SJSA1 (cell line): ENCODE measurements at places on chromosomes 5 and 9. TPM values are rescaled to one million over a fixed set of nuclear protein-coding genes. Genes with fewer than 3 reads are reported as not detected.

- no peaks in the 10 kb centered on the region for H3K36me3 ChIP-seq
- H3K27me3 ChIP-seq = no peaks in the 10 kb centered on the region
- no peak for DNase-seq
- H3K4me3 ChIP-seq = no peak overlapping the region
- peaks cover 3% of the 10 kb centered on the region; the same call in 1 of the 2 replicates for H3K4me1 ChIP-seq
- no peak overlapping the region for H3K27ac ChIP-seq
Measured at GRCh38 chr5:116585227-116585626, 10.6 kb upstream of the SEMA6A start.

DNA sequence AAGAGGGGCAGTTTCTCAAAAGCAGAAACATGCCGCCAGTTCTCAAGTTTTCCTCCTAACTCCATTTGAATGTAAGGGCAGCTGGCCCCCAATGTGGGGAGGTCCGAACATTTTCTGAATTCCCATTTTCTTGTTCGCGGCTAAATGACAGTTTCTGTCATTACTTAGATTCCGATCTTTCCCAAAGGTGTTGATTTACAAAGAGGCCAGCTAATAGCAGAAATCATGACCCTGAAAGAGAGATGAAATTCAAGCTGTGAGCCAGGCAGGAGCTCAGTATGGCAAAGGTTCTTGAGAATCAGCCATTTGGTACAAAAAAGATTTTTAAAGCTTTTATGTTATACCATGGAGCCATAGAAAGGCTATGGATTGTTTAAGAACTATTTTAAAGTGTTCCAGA is 142.8 kb downstream of the NTRK2 start:
- no peaks in the 10 kb centered on the region for H3K27me3 ChIP-seq
- no peak for DNase-seq
- no peaks in the 10 kb centered on the region for H3K4me1 ChIP-seq
- no peak overlapping the region for H3K4me3 ChIP-seq
- no peak overlapping the region for H3K27ac ChIP-seq

Gene TMEM174
- not detected in 2 replicates for total RNA-seq

- H3K36me3 ChIP-seq = no peaks in the 10 kb centered on the region
- no peaks in the 10 kb centered on the region for H3K4me1 ChIP-seq
- no peaks in the 10 kb centered on the region for H3K27me3 ChIP-seq
Measured at GRCh38 chr9:76438841-76439588, 20.0 kb upstream of the GCNT1 start.

DNA sequence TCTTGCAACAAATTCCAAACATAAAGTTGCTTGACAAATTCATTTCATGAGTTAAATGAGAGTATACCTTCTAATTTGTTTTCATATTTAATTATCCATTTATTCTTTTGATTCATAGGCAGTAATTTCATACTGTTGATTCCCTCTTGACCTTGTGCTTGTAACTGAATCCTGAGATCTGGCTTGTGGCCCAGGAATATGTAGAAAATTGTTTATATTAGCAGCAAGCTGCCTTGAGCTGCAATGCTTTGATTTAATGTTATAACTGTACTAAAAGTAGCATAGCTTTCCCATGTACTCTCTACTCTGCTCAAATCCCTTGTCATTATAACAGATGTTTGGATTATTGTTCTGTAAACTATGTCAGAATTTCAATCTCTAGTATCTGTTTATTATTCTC is 780.7 kb downstream of the NR2F1-AS1 start:
- no peak overlapping the region for H3K27ac ChIP-seq
- H3K27me3 ChIP-seq = peaks cover 3% of the 10 kb centered on the region; the same call in 1 of the 2 replicates
- H3K36me3 ChIP-seq = no peaks in the 10 kb centered on the region
- no peak overlapping the region for H3K4me3 ChIP-seq

Gene CER1
- not detected in 2 replicates for total RNA-seq

DNA sequence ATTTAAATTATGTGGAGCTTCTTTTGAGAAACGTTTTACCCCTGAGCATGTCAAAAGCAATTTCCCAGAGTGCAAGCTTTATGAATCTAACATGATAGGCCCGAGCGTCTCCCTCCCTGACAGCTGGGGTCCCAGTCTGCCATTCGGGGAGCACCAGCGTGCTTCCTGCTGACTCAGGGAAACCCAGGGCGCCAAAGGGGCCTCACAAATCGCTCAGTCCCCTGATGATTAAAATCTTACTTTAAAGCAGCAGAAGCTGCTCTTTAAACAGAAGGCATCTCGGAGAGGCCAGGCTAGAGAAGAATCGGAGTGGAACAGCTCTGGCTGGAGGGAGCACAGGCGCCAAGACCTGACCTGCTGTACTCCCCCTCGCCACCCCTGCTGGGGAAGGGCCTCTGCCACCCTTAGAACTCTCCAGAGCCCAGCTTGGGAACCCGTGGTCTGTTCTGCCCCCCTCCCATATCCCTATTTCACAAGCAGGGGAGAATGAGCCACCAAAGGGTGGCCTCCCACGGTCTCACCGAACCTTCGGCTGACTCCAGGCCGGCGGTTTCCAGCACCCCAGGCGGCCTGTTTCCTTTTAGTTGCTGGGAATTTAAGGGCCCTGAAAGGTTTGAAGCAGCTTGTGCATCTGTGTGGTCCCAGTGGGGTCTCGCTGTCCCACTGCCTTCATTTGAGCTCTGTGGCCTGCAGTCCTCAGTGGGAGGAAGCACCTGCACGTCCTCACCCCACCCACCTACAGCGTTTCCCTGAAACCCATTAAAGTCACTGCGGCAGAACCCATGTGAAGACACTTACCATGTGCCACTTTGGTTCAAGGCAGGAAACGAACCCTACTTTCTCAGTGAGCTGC is 147.6 kb downstream of the COL23A1 start:
- no peaks in the 10 kb centered on the region for H3K4me1 ChIP-seq
- no peak overlapping the region for H3K27ac ChIP-seq
- no peaks in the 10 kb centered on the region for H3K36me3 ChIP-seq
- no peaks in the 10 kb centered on the region for H3K27me3 ChIP-seq

Gene GDA
- 0.22 and 0.39 TPM in 2 replicates for total RNA-seq

GRCh38 chr5:125492977-125493376 is 746.5 kb upstream of the ZNF608 start:
- no peaks in the 10 kb centered on the region for H3K4me1 ChIP-seq
- no peak overlapping the region for H3K27ac ChIP-seq
- no peaks in the 10 kb centered on the region for H3K27me3 ChIP-seq
- no peaks in the 10 kb centered on the region for H3K36me3 ChIP-seq
- no peak overlapping the region for H3K4me3 ChIP-seq

Gene CBY3
- total RNA-seq = not detected in 2 replicates

Gene FUT7
- total RNA-seq = not detected in 2 replicates
